ENCODE measurements at places on chromosomes 6 and 20. TPM values are rescaled to one million over a fixed set of nuclear protein-coding genes. Genes with fewer than 3 reads are reported as not detected.

Gene BMP5
- 95.9 TPM for polyA plus RNA-seq

Gene GDAP1L1
- polyA plus RNA-seq, result 0.14 TPM

Gene EDN3
- 16.6 TPM for polyA plus RNA-seq

Gene FITM2
- polyA plus RNA-seq, result 7.8 TPM

GRCh38 chr6:34940030-34940434, 51.0 kb downstream of the ANKS1A start:
- no peak for DNase-seq

- no peak for DNase-seq
Observed at GRCh38 chr6:143971482-143972205, 36.4 kb downstream of the PLAGL1 start.

DNA sequence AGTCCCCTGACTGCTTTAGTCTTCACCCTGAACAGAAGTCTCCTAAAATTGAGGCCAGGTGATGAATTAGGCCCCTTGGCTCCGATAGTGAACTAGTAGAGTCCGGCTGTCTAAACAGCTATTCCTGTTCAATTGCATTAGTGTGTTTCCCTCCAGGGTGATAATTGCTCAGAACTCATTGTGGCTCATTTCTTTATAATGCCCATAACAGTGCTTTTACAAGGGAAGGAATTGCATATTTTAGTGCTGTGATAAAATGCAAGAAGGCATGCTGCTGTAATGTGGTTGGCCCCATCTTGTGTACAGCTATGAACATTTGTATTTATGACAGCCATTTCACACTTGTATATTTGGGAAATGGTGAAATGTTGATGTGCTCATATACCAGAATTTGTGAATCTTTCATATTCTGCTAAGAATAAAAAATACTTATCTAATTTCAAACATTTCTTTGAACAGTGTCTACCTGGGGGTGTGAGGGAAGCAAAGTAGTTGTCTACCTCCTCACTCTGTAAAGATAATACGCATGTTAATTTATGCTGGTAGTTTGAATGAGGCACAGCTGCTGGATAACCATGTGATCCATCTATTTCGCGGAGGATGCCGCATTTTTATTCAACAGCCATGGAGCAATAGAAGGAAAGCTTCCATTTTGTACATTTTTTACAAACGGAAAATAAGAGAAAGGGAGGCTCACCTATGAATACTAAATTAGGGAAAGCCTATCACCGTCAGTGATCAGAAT, 451.4 kb downstream of the NKAIN2 start:
- peak; percentile 33 for DNase-seq

DNA sequence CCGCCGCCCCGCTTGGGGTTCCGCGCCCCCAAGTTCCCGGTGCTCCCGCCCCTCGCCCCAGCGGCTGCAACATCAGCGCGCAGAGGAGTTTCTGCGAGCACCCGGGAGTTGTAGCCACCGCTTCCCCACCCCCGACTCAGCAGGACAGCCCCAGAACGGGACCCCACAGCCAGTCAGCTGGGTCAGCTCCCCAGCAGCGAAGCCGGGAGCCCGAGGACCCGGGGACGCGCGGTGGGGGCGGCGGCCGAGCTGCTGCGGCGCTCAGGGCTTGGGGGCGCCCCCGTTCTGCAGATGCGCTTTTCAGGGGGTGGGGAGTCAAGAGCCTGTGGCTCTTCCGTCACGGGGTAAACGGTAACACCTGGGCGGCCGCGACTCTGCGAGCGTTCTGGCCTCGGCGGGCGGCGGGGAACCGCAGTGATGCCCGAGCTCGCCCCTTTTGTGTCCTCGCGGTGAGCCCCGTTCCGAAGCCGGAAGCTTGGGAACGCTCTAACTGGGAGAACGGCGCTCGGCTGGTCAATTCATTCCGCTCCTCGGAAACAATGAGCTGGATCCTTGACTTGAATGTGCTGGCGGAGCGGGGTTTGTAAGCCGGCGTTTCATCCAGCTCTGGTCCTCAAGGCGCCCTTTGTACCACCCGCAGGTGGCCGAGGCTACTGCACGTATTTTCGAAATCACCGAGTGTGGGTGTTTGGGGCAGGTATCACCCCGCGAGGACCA, 774 bp downstream of the PLEKHG1 start:
- peak; percentile 72 for DNase-seq

DNA sequence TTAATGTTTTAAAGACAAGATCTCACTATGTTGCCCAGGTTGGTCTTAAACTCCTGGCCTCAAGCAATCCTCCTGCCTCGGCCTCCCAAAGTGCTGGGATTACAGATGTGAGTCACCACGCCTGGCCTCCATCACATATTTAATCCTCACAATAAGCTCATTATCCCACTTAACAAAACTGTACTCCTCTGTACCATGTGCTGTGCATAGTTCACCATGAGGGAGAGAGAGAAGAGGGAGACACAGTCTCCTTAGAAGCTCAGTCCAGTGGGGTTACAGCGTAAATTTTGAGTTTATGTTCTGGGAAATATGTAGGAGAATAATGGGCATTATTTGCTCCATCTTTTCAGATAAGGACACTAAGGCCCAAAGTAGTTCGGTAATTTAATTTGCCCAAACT, 7.9 kb upstream of the CPNE5 start:
- no peak for DNase-seq

DNA sequence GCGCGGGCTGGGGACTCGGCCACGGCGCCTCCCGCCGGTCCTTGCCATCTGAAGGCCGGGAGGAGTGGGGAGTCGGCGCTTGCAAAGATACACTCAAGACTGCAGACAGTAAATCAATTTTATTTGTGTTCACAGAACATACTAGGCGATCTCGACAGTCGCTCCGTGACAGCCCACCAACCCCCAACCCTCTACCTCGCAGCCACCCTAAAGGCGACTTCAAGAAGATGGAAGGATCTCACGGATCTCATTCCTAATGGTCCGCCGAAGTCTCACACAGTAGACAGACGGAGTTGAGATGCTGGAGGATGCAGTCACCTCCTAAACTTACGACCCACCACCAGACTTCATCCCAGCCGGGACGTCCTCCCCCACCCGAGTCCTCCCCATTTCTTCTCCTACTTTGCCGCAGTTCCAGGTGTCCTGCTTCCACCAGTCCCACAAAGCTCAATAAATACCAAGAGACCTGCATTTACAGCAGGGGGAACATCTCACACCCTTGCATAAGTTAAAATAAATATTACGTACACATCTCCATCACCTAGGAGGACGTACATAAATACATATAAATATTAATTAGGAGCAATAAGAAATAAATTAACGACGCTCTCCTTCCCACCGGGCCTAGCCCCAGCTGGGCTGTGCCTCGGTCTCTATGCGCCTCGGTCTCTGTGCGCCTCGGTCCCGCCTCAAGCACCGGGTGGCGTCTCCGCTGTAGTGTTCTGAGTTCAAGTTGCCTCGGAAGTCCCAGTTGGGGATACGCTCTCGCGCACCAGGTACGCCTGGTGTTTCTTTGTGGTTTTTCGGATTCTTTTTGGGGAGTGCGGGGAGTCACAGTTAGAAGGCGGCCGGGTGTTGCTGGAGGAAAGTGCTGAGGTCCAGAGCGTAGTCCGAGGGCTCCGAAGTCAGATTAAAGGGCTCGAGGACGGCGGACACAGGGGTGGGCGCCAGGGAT, 889 bp upstream of the FLOT1 start:
- DNase-seq, result no peak

DNA sequence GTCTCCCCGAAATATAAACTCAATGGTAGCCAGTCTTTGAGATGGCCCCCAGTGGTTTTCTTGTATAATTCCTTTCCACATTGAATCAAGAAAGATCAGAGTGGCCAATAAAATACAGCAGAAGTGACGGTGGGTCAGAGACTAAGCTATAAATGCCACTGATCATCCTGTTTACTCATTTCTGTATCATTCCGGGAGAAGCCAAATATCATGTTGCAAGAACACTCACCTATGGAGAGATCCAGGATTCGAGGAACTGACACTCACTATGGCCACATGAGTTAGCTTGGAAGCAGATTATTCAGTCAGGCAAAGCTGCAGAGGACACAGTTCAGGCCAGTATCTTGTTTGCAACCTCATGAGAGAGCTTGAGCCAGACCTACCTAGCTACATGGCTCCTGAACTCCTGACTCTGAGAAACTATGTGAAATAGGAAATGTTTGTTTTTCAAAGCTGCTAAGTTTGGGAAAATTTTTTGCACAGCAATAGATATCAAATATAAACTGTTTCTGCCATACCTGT, 132.4 kb upstream of the ADGRF1 start:
- DNase-seq, result no peak

DNA sequence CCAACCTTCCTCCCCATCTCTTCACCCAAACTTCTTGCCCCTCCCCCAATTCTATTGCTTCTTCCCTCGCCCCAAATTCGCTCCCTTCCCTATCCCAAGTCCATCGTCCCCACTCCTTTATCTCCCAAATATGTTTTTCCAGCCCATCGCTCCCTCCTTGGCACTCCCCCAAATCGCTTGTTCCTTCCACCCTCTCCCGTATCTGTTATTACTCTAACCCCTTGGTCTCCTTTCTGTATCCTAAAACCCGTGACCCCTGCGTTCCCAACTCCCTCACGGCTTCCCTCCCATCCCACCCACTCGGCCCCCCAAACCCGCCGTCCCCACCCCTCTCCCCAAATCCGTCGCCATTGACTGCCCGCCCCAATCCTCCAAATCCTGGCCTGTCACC, 584 bp downstream of the MTCH1 start:
- no peak for DNase-seq

DNA sequence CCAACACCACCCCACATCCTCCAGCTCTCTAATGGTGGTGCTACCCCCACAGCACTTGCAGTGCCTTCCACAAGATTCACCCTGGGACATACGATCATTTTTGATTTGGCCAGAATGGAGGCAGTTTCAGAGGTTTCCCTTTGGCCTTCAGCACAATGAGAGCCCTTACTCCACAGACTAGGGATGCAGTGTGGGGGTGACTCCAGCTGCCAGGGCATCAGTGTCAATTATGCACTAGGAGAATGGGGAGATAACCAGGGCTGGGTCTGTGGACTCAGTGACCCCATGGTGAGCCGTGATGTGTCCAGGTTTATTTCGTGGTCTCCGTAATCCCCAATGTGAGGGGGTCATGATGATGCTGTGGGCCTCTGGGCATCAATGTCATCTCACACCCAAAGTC, 31.5 kb upstream of the MICB start:
- no peak for DNase-seq

DNA sequence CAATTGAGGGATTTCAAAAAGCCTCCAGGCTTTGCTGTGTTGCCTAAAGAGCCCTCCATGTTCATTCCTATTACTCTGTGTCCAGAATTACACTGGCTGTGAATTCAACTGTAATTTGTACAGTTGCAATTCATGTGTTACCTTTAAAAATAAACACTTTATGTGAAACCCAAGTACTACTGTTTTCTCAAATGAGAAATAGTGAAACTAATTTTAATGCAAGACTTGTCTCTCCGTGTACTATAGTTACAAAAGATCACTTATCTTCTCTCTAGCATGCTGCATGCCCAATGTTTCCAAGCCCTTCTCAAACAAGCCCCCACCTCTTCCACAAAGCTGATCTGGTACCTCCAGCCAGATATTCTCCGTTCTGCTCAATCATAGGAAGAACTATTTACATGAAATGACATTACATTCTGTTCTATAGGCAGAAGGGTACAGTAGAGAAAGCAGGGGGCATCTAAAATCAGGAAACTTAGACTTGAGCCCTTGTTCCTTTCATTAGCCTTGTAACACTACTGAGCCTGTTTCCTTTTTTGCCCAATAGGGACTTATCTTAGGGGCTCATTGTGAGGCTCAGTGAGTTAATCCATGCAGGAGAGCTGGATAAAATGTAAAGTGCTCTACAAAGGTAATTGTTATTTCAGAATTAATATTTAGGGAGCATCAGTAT, 12.3 kb upstream of the COL9A1 start:
- DNase-seq, result no peak

GRCh38 chr6:120779441-120779840, 554.8 kb downstream of the TBC1D32 start:
- no peak for DNase-seq

GRCh38 chr20:7855545-7855944, 84.7 kb downstream of the HAO1 start:
- no peak for DNase-seq

- no peak for DNase-seq
Observed at GRCh38 chr20:19928328-19929011, 88.7 kb upstream of the NAA20 start.

DNA sequence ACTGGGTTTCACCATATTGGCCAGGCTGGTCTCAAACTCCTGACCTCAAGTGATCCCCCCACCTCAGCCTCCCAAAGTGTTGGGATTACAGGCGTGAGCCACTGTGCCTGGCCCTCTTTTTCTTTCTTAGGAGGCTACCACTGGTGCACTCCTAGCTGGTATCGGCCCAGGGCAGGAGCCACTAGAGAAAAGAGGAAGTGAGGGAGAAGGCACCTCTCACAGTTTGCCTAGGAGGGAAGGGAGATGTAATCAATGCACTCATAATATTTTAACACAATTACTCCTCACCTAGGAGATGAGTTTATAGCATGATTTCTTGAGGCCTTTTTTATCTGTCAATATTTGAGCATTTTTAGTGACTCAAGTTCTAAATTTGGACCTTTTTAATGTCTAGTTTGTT, 189.0 kb upstream of the SOX4 start:
- DNase-seq, result no peak

GRCh38 chr20:31322504-31322903, 14.1 kb upstream of the DEFB116 start:
- DNase-seq, result no peak

DNA sequence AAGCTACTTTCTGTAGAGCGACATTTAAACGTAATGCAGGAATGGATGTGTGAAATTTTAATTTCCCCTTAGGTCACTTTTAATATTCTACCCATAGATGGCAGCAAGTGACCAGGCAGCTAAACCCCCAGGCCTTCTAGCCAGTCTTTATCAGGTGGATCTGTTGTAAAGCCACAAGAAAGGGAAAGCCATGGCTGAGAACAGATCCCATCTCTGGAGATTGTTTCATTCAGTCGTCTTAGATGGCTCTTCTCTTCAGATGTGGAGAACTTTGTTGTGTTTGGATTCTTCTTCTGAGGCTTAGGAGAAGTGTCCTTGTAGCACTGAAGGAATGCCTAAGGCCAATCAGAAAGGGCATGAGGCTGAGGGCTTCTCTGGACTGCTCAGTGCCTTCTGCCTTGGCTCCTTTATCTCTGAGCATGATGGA, 15.8 kb upstream of the RNF182 start:
- peak; percentile 65 for DNase-seq

- peak; percentile 41 for DNase-seq
Observed at GRCh38 chr6:82364087-82365015, 734 bp downstream of the TPBG start.

GRCh38 chr6:131258816-131259476, 123.7 kb downstream of the AKAP7 start:
- DNase-seq, result no peak

- DNase-seq, result no peak
Observed at GRCh38 chr20:25238319-25239037, 9.4 kb upstream of the PYGB start.

- no peak for DNase-seq
Observed at GRCh38 chr6:10528158-10528981, 7.2 kb downstream of the GCNT2 start.

DNA sequence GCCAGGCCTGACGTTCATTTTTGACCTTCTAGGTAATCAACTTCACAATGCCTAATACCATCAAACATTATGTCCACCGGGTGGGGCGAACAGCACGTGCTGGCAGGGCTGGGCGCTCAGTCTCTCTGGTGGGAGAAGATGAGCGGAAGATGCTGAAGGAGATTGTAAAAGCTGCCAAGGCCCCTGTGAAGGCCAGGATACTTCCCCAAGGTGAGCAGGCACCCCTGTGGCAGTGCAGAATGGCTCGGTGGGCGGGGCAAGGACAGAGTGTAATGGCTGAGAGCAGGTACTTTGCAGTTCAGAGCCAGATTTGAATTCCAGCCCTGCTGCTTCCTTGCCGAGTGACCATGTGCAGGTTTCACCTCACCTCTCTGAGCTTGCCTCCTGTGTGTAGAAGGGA, 17.1 kb downstream of the DDX27 start:
- no peak for DNase-seq

- no peak for DNase-seq
Observed at GRCh38 chr6:111662794-111663593, 57.3 kb upstream of the TRAF3IP2 start.
